ENCODE measurements at places on chromosomes 4 and X.

- no peak for DNase-seq
Observed at GRCh38 chrX:148507418-148507817, 7.0 kb downstream of the AFF2 start.

GRCh38 chr4:45621971-45622370 lies 501.9 kb downstream of the GABRG1 start:
- no peak for DNase-seq

GRCh38 chr4:105996845-105997244 lies 101.6 kb downstream of the NPNT start:
- DNase-seq, result no peak

- DNase-seq, result no peak
Observed at GRCh38 chrX:97751735-97752134, 868.0 kb downstream of the RPA4 start.

GRCh38 chrX:153777261-153778090 lies 3.4 kb upstream of the SRPK3 start:
- no peak for DNase-seq

DNA sequence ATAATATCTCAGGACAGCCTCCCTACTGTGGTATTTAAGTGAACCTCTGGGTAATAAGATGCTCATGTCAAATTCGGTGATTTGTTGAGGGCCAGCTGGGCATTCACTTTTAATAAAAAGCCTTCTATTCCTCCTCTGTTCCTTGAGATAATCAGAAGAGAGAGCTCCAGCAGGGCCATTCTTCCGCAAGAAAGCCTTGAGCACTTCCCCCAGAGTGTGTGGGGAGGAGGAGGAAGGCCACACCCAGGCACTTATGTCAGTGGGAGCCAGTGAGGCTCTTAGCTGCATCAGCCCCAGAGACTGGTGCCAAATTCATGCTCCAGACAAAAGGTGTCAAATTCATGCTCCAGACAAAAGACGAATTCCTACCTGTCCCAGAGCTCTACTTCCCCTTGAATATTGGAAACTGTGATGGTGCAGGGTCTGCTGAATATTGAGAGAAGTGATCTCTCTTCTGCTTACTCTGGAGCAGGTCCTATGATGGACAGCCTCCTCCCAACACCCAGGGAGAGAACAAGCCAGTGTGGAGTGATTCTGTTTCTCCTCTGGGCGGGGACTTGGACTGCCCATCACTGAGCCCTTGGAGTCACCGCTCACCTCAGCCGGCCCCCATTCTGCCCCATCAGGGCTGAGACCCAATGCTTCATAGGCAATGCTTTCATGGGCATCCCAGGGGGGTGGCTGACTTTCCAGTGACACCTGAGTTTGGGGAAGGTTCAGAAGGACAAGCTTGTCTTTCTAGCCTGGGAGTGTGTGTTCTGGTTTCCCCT lies 68.1 kb downstream of the FHDC1 start:
- DNase-seq, result no peak

DNA sequence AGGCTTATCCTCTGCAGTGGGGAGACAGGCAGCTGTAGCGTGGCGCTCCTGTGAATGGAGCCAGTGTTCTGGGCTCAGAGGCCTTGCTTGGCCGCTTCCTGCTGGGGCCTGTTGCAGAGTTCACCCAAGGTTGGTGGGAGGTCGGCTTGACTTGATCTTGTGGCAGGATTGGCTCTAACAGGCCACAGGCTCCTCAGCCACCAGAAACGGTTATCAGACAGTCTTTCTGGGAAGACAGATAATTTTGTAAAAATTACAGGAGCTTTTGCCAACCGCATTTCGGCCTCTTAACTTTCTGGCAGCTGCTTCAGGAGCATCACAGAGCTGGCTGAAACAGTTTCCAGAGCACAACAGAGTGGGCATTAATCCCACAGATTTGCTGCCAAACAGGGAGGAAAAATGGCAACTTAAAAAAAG lies 66.4 kb downstream of the DIPK2B start:
- DNase-seq, result no peak

GRCh38 chr4:114209584-114209983 lies 230.1 kb upstream of the ARSJ start:
- no peak for DNase-seq

- DNase-seq, result no peak
Observed at GRCh38 chr4:24130637-24131036, 240.8 kb upstream of the PPARGC1A start.

DNA sequence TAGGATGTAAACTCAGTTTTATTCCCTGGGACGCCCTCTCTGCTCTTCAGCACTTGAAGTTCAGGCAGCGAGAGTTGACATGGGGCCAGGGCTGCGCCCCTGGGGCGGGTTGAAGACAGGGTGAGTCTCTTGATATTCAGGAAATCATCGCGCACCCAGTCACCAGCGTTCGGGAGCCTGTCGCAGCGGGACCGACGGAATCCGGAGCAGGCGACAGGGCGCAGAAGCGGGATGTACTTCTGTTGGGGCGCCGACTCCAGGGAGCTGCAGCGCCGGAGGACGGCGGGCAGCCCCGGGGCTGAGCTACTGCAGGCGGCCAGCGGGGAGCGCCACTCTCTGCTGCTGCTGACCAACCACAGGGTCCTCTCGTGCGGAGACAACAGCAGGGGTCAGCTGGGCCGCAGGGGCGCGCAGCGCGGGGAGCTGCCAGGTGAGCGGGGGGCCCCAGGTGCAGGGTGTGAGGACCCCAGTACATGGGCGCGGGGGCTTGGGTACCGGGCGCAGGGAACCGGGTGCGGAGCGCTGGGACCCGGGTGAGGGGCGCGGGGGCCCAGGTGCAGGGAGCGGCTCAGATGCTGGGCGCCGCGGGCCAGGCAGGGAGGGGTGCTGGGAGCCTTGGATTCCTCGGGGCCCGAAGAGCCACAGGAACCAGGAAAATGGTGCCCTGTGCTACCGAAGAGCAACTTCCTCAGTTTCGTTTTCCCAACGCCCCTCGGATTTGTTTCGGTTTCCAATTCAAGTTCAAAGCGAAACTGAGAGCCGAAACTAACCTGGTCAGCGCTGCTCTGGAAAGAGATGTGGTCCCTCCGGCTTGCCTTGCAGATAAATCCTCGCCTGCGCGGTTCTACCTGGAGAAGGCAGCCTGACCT lies at the start of gene HERC6:
Gene HERC6 (plus strand): TSS at position 162 of the 869 bp plus-strand sequence. CDS start 70 bp downstream, at position 232.
- DNase-seq, result peak; percentile 40

DNA sequence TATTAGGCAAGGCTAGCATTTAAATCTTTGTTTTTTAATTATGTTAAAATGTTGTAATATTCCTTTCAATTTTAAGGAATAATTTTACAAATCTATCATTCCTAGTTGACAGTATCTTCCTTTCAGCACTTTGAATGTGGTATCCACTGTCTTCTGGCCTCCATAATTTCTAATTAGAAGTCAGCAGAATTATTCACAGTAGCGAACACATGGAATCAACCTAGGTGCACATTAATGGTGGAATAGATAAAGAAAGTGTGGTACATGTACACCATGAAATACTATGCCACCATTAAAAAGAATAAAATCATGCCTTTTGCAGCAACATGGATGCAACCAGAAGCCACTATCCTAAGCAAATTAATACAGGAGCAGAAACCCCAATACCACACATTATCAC lies 1887.8 kb downstream of the PCDH7 start:
- no peak for DNase-seq

GRCh38 chrX:124462931-124463330 lies 116.6 kb downstream of the SH2D1A start:
- no peak for DNase-seq

DNA sequence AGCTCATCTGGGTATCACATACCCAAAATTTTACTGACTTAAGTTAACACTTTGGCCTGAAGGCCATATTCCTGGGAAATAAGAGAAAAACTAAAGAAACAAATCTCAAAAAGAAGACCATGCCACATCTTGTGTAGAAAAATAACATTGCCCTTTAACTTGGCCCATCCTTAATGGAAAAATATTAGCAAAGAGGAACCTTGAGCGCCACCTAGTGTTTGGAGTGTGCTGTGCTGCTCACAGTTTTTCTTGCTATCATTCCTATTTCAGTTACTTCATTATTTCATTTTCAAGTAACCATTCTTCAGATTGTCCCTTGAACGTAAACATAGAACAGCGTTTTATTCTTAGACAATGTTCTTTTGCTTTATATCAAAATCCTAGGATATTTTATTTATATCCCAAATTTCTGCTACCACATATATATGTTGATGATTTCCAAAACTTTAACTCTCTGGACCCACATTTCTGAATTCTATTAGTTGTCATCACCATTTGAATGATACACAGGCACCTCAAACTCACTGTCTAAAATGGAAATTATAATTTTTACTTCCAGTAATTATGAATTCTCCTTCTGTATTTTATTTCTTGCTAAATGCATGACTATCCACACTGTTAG lies 999.0 kb upstream of the ADGRL3 start:
- DNase-seq, result no peak

- DNase-seq, result no peak
Observed at GRCh38 chr4:142614621-142615323, 231.3 kb downstream of the INPP4B start.

GRCh38 chrX:117972711-117973109 lies 143.9 kb downstream of the KLHL13 start:
- no peak for DNase-seq

- DNase-seq, result no peak
Observed at GRCh38 chr4:54073271-54073880, 9.0 kb upstream of the CHIC2 start.

GRCh38 chr4:81807386-81807785 lies 335.7 kb upstream of the RASGEF1B start:
- no peak for DNase-seq
